Left colon (tissue), 2 donors: ENCODE measurements at places on chromosomes 1 and 21. TPM values are rescaled to one million over a fixed set of nuclear protein-coding genes. Genes with fewer than 3 reads are reported as not detected.

GRCh38 chr1:112713466-112714312 is 1.4 kb downstream of the PPM1J start:
- DNase-seq: no peak

- DNase-seq: no peak
Measured at GRCh38 chr1:218317061-218317460, 28.1 kb upstream of the TGFB2 start.

DNA sequence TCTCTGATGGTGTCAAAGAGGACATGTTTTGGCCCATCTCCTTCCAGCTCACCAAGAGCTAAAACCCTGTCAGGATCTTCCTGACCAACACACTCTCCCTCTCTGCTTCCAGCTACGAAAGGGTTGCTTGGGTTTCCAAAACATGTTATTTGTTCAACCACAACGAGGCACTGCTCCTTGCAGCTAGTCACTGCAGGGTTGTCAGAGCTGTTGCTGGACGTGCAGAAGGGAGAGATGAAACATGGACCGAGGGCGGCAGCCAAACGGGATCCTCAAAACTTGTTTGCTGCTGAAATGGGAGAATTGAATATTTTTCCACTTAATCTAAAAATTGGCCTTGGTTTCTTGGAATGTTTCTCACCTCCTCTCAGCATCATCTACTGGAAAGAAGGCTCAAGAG is 12.4 kb downstream of the ZBTB18 start:
- no peak for DNase-seq

Gene MTARC2
- 40.0 TPM for total RNA-seq

Gene TRNP1
- 3.0 TPM for total RNA-seq

Gene SPRR1B
- total RNA-seq: not detected
